ENCODE measurements at places on chromosomes 3 and 15.
A peak's percentile ranks its signal among the peaks of the same experiment; 100 is the strongest.

- DNase-seq, result no peak
Observed at GRCh38 chr3:38653685-38654537, 4.4 kb upstream of the SCN5A start.

- DNase-seq, result no peak
Observed at GRCh38 chr3:126732281-126733060, 28.4 kb downstream of the CHCHD6 start.

DNA sequence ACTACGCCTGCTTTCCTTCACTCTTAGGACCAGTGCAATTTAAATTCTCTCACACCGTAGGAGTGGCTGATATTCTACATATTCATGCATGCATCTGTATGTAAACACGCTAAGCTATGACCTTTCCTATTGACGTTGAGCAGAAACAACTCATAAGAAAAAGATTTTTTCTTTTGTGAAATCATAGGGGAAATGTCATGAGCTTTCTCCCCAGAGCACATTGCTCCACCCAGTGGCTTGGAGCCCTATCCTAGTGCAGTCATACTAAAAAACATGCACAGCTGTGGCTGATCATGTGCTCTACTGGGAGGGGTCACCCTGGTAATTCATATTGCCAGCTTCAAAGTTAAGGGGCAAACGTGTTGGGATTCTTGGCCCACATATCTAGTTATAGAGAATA lies 1.8 kb upstream of the MESD start:
- peak; percentile 90 for DNase-seq

GRCh38 chr3:87498358-87499080 lies 222.1 kb upstream of the POU1F1 start:
- DNase-seq, result no peak

GRCh38 chr3:12179441-12179840 lies 20.7 kb upstream of the TIMP4 start:
- no peak for DNase-seq

DNA sequence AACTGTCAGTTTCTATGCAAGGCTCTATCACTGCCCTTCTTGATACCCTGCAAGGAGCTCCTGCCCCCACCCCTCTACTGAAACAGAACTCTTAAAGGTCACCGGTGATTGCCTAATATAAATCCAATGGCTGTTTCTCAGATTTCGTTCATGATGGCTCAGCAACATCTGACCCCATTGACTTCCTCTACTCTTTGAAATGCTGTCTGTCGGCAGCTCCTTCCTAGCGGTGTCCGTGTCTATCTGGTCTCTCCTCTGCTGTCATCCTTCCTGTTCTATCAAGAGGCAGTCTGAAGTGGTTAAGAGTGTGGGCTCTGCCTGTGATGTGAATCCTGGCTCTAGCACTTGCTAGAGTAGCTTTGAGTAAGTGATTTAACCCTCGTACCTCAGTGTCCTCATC lies 5.5 kb downstream of the TMEM266 start:
- DNase-seq, result peak; percentile 93

GRCh38 chr15:54504695-54505094 lies 526.5 kb downstream of the UNC13C start:
- no peak for DNase-seq

GRCh38 chr3:198096015-198096414 lies 136.0 kb downstream of the LMLN start:
- DNase-seq, result no peak

DNA sequence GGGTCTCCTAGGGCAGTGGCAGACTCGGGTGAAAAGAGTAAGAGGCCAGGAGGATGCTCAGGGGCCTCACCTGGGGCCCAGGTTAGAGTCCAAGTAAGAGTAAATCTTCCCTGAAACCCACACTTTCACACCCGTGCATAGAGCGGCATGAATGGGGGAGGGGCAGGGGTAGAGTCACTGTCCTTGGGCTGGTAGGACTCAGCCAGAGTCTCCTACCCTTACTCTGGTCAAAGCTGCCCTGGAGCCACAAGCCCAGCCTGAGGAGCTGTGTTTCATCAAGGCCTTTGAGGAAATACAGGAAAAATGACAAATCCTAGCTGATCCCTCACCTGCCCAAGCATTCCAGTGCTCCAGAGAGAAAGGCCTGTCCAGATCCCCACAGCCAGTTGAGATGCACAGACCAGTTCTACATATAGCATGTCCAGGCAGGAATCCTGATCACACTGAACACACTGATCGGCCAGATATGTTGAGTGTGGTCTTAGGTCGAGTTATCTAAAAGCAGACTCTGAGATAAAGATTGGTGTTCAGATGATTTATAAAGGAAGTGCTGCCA lies 16.7 kb upstream of the CTNNB1 start:
- no peak for DNase-seq

DNA sequence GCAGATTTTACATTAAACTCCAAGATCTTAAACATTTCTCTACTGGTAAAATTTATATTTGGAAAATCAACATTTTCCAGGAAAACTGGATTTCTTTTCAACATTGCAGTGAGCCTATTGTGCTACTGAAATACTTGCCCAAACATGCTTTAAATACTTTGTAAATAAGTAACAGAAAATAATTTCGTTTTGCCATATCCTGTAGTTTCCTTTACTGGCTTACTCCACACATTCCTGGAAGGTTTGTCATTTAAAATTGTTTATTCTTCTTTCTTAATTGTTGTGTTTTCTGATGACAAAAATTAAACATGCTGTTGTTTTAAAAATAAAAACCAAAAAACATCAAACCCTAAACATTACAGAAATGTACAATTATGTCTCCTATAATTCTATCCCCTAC lies 22.0 kb downstream of the ACAD11 start:
- DNase-seq, result no peak

DNA sequence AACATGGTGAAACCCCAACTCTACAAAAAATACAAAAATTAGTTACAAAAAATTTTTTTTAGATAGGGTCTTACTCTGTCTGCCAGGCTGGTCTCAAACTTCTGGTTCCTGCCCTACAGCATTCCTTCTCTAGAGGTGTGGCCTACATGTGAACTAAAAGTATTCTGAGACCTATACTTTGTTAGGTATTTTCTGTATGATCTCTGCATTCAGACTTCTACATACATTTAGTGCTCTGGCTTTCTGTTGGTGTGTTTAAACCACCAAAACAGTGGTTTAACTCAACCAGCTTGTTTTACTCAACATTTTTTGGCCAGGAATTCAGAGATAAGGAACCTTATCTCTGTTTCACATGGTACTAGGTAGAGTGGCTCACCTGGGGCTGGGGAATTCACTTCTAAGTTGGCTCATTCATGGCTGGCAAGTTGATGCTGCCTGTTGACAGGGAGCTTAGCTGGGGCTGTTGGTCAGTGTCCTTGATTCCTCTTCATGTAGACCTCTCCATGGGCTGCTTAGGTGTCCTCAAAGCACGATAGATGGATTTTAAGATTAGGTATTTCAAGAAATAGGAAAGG lies 41.4 kb upstream of the BSN start:
- DNase-seq, result no peak

- DNase-seq, result no peak
Observed at GRCh38 chr3:71786551-71786950, 1.6 kb upstream of the PROK2 start.

DNA sequence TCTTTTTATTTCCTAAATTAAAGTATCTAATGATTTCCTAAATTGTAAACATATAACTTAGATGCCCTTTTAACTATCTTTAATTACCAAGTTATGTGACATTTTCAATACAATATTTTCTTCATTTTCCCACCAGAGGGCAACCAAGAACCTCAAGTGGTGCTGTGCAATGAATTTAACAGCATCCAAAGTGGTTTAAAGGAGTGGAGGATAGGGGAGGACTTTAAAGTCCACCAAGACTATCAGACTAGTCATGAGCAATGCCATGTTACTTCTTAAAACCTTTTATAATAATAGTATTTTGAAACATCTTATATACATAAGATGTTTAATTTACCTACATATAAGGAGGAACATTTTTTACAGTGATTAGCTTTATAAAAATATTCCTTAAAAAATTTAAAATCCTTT lies 74.4 kb downstream of the DLG1 start:
- peak; percentile 58 for DNase-seq

DNA sequence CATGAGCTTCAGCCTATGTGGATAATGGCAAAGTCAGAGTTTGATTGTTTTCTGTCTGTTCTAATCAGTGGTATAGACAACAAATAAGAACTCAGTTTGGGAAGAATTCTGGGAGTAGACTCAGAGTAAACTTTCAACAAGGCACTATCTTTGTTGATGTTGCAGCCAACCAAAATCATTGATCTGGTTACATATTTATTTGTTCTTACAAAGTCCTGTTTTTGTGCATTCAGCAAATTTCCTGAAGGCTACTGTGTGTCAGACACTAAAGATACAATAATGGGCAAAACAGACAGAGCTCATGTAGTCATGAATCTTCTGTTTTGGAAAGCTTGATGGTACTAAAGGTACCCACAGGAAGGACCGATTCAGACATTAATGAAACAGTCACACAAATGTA lies 55.0 kb downstream of the GRM7 start:
- DNase-seq, result no peak

GRCh38 chr3:158509891-158510290 lies 61.1 kb upstream of the MLF1 start:
- no peak for DNase-seq

GRCh38 chr15:74410502-74410901 lies 23.3 kb downstream of the SEMA7A start:
- DNase-seq, result no peak

GRCh38 chr3:27907929-27908328 lies 185.8 kb upstream of the EOMES start:
- no peak for DNase-seq

GRCh38 chr3:104553121-104553520 lies 813.6 kb upstream of the ALCAM start:
- DNase-seq, result no peak

DNA sequence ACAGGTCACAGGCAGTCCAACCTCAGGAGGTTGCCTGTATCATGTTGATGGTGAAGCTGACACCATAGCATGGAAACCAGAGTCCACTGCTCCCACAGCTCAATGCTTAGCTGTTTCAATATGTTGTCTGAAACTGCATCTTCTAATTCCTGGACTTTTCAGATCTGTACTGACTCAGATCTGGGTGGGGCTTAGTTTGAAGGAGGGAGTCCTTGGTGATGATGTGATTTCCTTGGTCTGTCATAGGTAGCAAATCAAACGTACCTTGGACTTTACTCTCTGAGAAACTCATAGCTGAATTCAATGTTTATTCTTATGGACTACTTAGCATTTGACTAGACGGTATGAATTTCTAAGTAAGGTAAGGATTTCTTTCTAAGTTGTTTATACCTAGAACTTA lies at the start of gene HHLA2:
Gene HHLA2, plus strand, starts transcription at position 310 of the 400 bp plus-strand sequence. CDS start 55,266 bp downstream, outside the sequence.
- DNase-seq, result no peak

DNA sequence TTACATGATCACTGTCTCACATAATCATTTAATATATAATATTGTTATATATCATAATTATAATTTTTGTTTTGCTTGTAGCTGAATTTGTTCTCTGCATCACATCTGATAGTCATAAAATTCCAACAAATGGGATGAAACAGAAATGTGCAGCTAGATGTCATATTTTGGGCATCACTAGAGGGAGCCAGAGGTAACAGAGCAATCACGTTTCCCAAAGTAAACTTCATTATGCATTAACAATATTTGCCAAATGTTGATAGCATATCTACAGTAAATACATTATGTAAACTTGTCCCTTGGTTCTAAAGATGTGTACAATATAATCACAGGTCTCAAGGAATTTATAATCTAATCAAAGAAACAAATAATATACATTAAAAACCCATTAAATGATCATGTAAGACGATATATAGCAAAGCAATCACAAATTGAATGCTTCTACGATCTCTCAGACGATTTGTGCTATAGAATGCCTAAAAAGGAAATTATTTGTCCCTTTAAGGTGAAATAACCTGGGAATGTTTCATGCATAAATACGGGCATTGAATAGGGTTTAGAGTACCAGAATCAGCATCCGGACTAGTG lies 234.2 kb upstream of the MCTP2 start:
- DNase-seq, result peak; percentile 13

- DNase-seq, result no peak
Observed at GRCh38 chr3:47425959-47426358, 45.1 kb downstream of the PTPN23 start.

DNA sequence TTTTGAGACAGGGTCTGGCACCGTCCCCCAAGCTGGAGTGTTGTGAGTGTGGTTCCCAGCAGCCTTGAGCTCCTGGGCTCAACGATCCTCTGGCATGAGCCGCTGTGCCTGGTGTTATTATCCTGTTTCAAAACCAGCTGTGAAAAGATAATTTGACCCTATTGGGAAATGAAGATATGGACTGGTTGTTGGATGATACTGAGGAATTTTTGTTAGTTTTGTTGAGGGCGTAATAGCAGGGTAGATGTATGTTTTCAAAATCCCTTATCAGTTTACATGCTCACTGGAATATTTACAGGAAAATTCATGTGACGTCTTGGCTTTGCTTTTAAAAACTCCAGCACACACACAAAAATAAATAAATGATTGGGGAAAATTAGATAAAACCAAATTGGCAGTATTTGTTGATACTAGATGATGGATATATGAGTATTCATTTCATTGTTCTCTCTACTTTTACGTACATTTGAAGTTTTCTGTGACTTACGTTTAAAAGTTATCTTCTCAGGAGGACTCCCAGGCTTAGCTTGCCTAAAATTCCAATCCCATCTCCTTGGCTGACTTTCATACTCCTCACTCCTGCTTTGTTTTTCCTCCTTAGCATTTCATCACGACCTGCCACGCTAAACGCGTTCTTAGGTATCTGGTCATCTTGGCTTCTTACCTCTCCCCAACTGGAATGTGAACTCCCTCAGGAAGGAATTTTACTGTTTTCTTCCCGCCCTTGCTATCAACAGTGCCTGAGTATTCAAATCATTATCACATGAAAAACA lies 56.8 kb upstream of the TFRC start:
- DNase-seq, result no peak

- DNase-seq, result no peak
Observed at GRCh38 chr3:116476691-116477090, 31.4 kb upstream of the LSAMP start.

- DNase-seq, result no peak
Observed at GRCh38 chr3:187955587-187955952, 198.4 kb upstream of the LPP start.

DNA sequence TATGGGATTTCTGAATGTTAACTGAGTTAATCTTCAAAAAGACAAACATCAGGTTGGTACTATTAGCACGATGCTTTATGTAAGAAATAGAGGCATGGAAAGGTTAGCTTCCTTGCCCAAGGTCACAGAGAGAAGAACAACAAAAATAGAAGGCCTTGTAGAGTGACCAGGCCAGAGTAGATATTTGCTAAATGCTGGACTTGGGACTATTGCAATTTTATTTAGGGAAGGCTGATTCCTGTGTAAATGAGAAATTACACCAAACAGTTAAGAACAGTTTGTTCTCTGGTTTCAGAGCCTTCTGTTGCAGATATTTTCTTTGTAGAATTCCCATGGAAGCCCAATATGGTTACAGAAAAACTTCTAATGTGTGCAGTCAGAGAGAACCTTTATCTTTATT lies 16.4 kb upstream of the SLITRK3 start:
- DNase-seq, result no peak

DNA sequence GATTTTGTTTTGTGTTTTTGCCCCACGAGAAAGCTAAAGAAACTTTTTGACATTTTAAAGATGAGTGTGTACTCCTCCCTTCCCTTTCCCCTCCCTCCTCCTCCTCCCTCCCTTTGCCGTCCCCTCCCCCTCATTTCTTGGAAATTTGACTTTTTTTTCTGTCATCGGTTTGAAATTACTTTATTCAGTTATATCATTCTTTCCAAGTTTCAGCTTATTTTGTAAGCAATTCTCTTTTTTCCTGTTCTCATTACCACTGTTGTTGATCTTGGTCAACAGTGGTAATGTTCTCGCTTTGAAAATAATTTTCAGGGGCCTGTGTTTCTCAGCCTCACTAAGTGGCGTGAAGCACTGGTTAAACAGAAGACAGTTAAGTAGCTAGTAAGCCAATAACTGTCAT lies 178.4 kb downstream of the AKAP13 start:
- no peak for DNase-seq

GRCh38 chr15:29432191-29433049 lies 162.8 kb upstream of the NSMCE3 start:
- no peak for DNase-seq
